Fibroblast of pulmonary artery (primary cell): ENCODE measurements at places on chromosomes 2 and 18.

DNA sequence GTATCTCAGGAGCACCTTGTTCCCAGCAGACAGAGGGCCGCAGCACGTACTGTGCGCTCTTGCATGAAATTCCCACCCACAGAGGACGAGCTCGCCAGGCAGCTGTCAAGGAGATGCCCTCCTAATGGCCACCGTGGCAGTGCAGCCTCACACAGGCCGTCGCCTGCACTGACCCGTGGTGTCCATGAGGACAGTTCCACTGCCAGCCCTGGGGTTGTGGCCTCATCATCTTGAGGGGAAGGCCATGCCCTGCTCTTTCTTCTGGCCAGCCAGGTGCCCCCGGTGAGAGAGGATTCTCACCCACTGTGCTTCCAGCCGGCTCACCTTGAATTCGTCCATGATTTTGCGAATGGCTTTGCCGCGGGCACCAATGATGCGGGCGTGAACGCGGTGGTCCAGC is 42.0 kb downstream of the ANO7 start:
- DNase-seq: no peak

DNA sequence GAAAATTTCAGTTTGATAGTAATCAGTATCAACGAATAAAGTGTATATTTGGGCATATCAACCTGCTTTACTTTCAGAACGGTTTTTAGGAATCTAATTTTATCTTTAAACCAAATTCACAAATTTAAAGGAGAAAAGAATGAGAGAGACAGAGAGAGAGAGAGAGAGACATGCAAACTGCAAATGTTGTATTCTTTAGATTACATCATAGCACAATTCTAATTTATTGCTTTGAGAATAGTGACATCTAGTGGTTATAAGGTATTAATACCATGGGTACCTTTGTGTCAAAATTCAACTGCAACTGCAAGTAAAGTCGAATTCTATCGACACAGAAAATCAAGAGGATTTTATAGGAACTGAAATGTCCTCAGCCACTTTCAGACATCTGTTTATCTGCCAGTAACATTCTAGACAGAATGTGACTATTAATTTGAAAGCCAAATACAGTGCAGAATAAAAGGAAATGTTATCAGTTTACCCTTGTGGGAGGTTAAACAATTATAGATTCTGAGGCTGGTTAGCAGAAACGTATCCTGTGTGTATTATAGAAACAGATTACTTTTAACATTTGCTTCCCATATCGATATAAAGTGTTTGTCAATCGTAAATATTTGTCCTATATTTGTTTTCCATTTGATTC is 529.8 kb upstream of the VRK2 start:
- peak; percentile 68 for DNase-seq

DNA sequence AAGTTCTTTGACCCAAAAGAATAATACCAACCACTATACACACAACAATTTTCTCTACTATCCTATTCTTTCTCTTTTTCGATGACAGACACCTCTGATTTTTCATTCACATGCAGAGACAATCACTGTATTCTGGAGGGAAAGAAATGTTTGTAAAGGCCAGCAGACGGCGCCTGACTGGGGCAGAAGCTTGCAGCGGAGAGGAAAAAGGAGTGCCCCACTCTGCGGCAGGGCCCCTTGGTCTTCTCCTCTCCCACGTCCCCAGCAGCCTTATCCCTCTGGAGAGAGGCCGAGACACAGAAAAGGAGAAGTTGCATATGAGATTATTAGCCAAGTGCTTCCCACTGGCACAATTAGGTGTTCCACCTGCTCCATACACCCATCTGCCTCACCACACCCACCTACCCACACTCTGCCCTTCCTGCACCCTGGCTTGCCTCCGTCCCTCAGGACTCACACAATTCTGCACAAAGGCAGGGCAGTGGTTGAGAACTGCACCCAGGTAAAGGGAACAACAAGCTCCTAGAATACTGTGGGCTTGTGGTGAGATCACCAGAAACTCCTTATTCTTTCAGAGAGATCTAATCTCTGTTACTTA is 687.3 kb downstream of the NRXN1 start:
- no peak for DNase-seq

- DNase-seq: no peak
Observed at GRCh38 chr2:97267411-97268074, 154.6 kb downstream of the ANKRD36 start.

DNA sequence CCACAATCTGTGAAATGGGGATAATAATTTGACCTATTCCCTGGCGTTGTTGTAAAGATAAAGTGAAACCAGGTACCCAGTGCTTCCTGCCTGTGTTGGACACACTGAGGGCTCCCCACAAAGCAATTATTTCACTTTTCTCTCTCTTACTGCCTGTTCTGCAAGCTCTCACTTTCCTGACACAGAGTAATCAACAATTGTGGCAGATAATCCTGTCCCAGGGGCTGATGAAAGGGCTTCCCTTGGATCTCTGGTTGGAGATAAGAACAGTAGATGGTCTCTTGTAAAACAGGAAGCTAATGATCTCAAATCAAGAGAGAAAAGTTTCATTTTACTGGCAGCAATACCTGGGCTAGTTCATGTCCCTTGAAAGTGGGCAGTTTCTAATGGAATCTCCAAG is 190.4 kb upstream of the EPHA4 start:
- DNase-seq: no peak

GRCh38 chr2:39851651-39852110 is 72.6 kb upstream of the THUMPD2 start:
- peak; percentile 44 for DNase-seq

DNA sequence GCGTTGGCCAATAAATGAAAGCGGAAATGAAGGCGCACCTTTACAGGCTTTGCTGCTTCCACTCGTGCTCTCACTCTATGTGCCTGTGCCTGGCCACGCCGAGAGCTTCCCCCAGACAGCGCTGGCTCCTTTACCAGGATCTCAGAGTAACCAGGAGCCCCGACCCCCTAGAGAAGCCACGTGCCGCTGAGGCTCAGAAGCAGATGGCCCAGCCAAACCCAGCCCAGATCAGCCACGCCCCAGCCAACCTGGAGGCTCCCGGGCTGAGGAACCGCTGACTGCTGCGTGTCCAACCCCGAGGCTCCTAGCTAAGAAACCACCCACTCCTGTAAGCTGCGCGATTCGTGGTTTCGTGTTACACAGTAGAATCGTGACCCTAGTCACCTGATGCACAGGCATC is 199.3 kb downstream of the NCK2 start:
- no peak for DNase-seq

DNA sequence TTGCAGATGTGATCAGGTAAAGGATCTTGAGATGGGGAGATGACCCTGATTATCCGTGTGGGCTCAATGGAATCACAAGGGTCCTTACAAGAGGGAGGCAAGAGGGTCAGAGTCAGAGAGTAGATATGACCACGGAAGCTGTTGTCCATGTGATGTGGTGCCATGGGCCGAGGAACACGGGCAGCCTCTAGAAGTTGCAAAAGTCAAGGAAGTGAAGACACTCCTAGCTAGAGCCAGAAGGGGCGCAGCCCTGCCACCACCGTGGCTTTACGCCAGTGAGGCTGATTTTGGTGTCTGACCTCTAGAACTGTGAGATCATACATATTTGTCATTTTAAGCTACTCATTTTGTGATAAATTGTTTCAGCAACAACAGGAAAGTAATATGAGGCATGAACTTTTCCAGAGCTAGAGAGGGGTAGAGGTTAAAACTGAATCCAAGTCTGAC is 114.4 kb downstream of the CAPN13 start:
- DNase-seq: no peak

GRCh38 chr18:62897153-62897552 is 181.8 kb downstream of the PHLPP1 start:
- peak; percentile 58 for DNase-seq

DNA sequence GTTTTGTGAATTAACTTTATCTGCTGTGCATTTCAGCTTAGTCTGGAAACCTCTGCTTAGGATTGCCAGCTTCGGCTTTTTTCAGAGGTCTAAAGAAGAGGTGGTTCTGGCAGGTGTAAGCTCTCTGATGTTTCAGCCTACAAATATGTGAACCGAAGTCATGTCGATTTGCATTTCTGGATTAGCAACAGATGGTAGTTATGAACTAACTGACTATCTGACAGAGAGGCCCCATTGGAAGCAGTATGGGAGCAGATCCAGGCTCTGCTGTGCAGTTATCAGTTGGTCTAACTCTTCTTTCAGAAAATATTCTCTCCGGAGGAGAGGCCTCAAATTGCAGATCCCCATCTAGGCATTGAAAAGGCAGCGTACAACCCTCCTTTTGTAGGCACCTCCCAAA is 32.7 kb upstream of the SPRED2 start:
- DNase-seq: no peak

- DNase-seq: no peak
Observed at GRCh38 chr2:9548506-9548905, 7.1 kb downstream of the ADAM17 start.

GRCh38 chr2:69311024-69311416 is 76.0 kb downstream of the GFPT1 start:
- DNase-seq: no peak

DNA sequence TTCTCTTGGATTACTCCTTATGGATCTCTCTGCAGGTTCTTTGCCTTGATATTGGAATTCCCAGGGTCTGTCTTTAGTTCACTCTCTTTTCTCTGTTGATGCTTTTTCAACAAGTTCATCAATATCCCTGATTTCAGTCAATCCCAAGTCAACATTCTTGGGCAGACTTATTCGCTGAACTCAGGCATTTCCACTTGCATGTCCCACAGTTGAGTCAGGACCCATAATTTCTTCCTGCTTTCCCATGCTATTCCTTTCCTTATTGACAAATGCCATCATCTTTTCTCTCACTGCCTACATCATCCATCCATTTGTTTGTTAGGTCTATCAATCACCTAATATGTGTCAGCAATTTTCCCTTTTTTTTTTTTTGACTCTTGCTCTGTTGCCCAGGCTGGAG is 11.6 kb downstream of the GPD2 start:
- no peak for DNase-seq

DNA sequence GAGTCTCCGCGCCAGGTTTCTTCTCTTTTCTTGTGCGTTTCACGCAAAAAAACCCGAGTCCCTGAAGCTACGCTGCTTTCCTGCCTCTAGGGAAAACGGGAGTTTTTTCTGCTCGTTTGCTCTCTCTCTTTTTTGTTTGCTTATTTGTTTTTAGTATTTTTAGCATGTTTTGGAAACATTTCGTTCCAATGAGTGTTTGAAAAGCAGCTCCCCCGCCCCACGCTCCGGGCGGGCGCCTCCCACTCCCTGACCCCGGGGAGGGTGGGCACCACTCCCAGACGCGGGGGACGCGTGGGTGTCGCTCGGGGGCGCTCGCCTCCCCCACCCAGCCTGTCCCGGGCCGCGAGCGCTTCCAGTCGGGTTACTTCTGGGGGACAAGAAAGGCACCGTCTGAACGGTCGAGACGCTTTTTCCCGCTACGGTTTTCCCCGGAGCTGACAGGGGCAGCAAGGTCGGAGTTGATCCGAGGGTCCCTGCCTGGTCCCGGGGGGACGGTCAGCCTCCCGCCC is 446 bp upstream of the EFHD1 start:
- peak; percentile 8 for DNase-seq

DNA sequence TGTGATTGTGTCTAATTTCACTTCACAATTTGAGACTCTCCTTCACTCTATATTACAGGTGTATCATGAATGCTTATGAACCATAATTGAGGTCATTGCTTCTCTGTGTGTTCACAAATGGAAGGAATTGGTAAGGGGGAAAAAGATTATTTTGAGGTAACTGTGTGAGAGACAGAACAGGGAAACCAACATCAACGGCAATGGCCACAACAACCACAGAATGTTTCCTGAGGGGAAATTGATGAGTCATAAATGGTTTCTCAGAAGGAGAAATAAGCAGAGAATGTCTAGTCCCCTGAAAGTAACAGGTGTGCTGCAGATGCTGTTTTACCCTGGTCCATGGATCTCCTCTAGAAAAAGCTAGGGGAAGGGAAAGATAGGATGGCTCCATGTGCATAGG is 361.2 kb upstream of the GALNT5 start:
- no peak for DNase-seq

GRCh38 chr18:42458226-42458625 is 503.2 kb downstream of the PIK3C3 start:
- no peak for DNase-seq

- DNase-seq: no peak
Observed at GRCh38 chr18:37260367-37261093, 305.1 kb downstream of the CELF4 start.

GRCh38 chr18:13531681-13532325 is 194.6 kb downstream of the FAM210A start:
- no peak for DNase-seq

DNA sequence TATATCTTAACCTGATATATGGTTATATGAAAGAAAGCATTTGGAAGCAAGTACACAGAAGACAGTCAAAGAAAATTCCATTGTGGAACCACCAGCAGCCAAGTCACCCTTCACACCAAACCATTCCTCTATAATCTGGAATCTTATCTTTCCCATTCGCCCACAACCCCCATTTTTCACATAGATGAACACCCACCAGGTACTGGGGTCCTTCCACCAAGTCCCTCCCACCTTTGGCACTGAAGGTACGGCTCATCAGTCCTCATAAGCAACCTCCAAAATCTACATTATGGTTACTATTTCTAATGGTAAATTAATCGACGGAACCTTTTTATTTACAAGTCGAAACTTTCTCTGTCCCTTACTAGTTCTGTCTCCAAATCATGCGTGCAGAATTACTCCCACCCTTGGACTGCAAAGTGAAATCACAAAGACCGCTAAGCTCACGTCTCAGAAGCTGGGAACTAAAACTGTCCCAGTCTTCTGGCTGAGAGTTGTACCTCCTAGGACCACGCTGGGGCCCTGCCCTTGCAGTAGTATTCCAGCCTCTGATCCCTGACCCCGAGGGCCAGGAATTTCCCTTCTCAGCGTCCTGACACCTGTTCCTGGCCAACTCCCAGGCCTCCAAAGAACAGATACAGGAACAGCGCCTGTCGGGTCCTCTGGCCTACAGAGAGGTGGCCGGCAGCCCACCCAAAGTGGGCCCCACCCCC is 702 bp downstream of the OLA1 start:
- peak; percentile 24 for DNase-seq

- DNase-seq: no peak
Observed at GRCh38 chr2:28582595-28582994, 86.7 kb downstream of the PLB1 start.

GRCh38 chr2:62208758-62209114 is 12.8 kb downstream of the B3GNT2 start:
- no peak for DNase-seq

GRCh38 chr2:131322209-131322608 is 41.8 kb downstream of the RAB6D start:
- DNase-seq: no peak

- DNase-seq: no peak
Observed at GRCh38 chr18:46488471-46489213, 168.4 kb downstream of the LOXHD1 start.

DNA sequence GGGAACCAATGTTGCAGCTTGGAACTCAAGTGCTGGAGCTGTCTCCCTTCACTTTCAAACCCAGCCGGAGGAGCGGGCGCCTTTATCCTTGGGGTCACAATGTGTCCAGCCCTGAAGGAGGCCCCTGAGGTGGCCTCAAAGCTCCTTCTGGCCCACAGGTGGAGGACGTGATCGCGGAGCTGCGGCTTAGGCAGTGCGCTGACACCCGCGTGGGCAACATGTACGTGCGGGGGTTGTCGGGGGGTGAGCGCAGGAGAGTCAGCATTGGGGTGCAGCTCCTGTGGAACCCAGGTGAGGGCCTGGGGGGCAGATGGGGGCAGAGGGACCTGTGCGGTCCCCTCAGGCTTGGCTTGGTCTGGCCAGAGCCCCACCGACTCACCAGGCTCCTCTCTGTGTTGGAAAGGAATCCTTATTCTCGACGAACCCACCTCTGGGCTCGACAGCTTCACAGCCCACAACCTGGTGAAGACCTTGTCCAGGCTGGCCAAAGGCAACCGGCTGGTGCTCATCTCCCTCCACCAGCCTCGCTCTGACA is 13.5 kb downstream of the ABCG8 start:
- DNase-seq: no peak

GRCh38 chr2:67854798-67855197 is 208.0 kb downstream of the C1D start:
- no peak for DNase-seq
